ENCODE measurements at places on chromosomes 6 and 20.

DNA sequence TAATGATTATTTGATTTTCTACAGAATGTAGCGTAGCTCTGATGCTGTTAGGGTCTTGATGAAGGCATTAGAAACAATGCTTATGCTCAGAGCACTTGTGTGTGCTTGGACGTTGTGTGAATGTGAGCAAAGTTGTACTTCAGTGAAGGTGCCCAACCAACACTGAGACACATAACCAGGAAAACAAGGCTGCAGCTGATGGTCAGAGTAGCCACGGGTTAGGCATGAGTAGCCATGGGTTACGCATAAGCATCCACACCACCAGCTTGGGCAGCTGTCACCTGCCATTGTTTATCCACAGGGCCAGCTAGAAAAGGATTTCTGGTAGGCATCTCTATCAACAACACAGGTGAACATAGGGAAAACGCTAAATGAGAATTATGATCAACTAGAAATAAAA is 326.6 kb downstream of the NRN1 start:
- no peak for DNase-seq

DNA sequence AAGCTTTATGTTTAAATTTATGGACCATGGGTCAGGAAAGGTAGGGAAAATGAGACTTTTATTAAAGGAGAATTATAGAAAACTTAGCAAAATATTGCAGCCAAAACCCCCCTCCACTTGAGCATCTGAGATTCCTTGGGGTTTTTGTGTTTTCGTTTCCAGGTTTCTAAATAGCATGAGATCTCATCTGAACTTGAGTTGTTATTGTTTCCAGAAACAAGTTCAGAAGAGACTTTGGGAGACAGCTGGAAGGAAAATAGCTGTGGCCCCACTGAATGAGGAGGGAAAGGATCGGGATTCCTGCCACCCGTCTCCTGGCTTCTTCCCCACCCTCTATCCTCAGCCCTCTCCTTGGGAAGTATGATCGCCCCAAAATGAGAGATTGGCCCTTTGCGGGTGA is 75.5 kb downstream of the TBC1D7 start:
- no peak for DNase-seq

- no peak for DNase-seq
Observed at GRCh38 chr6:90107771-90108282, 188.8 kb downstream of the BACH2 start.

DNA sequence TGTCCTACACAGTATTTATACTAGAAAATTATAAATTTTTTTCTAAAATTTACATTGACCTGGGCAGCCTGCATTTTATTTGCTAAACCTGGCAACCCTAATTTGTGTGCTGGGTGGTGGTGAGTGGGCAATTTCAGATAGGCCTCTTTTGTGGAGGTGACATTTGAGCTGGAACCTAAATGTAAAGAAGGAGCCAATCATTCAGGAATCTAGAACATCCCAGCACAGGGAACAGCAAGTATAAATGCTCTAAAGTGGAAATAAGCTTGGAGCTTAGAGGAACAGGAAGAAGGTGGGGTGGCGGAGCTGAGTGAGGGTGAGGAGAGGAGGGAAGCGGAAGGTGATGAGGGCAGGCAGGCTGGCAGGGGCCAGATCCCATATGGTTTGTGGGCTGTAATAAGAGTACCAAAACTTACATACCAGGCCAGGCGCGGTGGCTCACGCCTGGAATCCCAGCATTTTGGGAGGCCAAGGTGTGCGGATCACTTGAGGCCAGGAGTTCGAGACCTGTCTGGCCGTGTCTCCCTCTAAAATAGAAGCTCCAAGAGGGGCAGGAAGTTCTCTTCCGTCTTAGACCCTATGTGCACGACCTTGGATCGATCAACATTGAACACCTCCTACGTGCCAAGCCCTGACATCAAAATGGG is 549 bp upstream of the CSE1L start:
- no peak for DNase-seq

GRCh38 chr20:36394340-36394965 is 88.3 kb downstream of the DLGAP4 start:
- DNase-seq: no peak

GRCh38 chr6:28436404-28436803 is 6.9 kb downstream of the ZSCAN23 start:
- no peak for DNase-seq

DNA sequence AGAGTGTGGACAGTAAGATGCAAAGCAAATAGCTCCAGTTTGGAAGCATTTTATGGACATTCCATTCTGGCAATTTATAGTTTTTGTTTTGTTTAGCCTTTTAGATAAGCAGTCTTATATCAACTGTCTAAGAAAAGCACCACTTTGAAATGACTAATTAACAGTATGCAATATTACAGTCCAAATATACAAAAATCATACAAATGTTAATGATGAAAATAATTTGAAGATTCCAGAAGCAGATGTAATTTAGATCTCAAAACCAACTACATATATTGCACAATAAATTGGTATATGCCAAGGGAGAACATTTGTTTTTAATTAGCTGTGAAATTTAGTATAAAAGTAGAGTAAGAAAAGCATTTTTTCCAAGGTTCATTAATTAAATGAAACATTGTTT is 158.8 kb downstream of the KIF6 start:
- DNase-seq: no peak

- no peak for DNase-seq
Observed at GRCh38 chr6:168225471-168225911, 94.1 kb downstream of the DACT2 start.

GRCh38 chr6:96304997-96305396 is 216.6 kb upstream of the UFL1 start:
- DNase-seq: no peak

GRCh38 chr20:8642247-8642646 is 426.6 kb upstream of the PLCB4 start:
- DNase-seq: no peak

- no peak for DNase-seq
Observed at GRCh38 chr6:6683969-6684833, 95.7 kb downstream of the LY86 start.

DNA sequence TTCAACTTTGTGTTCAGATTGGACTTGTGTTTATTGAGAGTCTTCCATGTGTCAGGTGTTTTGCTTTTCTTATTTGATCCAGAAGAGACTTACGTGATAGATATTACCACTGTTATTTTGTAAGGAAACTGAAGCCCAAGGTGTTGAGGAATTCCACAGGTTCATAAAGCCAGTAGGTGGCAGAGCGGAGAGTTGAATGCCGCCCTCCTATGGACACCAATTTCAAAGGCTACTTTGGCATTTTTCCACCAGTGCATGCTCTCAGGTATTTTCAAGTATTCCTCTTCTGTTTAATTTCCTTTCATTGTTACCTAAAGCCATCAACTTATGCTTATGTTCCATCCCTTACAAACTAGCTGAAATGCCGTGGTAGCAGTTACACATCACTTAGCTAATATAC is 14.0 kb upstream of the COL10A1 start:
- DNase-seq: no peak

DNA sequence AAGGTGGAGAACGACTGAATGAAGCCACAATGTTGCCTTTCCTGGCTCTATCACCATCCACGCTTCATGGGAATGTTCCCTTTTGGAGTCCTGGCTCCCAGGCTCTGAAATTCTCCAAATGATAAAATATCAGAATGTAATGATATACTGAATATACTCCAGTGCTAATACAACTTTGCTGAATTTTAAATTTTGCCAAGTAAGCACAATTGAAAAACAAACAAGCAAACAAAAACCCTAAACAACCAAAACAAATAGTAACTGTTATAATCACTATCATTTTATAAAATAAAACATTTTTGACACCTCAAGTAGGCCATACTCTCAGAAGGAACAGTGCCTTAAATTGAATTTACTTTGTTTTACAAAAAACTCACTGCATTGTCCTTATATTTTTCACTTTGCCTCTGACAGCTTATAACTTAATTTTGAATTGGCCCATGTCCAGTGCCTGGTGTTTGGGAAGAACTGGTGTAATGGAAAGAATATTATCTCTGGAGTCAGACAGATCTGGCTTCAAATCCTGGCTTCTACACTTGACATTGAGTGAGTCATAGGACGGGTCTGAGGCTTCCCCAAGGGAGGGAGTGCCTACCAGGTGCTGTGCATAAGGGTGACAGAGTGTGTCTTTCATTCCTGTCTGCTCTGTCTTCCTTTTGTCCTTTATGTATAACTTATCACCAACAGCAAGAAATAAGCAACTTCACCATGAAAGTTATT is 698.3 kb downstream of the EPM2A start:
- no peak for DNase-seq

GRCh38 chr6:2344319-2344905 is 99.0 kb upstream of the GMDS start:
- no peak for DNase-seq

DNA sequence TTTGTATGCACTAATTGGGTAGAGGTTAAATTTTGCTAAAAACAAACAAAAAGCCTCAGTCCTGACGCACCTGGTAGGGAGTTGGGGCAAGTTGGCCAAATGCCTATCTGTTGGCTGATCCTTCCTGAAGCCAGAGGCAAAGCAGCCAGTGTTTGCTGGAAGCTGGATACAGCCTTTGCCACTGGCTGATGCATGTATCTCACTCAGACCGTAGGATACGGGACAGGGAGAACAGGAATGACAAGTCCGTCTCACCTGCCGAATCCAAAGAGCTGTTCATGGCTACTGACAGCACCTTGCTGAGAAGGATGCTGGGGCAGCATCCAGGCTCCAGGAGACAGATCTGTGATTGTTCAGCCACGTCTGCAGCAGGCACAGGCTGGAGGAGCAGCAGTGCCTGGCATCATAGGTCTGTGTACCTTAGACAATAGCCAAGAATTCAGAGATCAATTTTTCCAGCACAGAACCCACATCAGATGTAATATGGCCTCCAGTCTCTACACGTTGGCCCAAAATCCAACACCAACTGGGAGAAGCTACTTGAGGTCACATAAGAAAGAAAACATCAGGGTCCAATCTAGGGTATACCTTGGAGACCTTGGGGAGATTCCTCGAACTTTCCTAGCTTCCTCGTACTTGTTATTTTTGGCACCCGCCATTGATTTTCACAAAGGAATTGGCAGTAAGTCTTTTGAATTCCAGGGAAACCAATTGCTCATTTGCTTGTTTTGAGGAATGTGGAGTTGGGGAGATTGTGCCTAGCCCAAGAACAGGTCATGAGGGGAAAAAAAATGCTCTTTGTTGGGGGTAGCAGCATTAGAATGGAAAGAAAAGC is 108.5 kb upstream of the ARMC2 start:
- DNase-seq: no peak

DNA sequence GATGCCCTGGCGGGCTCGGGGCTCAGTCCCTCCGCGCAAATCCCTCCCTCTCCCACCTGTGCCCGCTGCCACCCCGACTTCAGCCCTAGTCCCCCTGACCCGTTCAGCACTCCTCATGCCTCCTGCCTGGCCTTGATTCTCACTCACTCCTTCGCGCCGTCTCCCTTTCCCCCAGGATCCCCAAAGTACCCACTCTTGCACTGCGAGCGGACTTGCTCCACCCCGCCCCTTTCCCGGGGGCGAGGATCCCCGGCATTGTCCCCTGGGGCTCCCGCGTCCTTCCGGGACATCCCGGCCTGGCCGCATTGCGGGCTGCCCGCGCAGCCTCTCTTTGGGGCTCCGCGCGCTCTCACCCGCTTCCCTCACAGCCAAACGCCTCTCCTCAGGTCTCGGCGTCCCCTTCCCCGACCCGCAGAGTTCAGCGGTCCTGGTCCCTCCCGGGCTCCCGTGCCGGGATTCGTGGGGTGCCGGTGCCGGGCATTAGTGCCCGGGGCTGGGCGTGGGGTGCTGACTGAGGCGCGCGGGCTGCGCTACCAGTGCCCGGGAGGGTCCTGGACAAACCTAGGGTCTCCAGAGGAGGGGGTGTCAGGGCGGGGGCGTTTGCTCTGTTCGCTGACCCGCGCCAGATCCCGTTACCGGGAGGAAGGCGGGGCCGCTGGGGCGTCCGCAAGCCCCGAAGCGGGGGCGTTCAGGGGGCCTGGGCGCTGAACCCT is 45.5 kb upstream of the SUPT3H start:
- peak; percentile 70 for DNase-seq

DNA sequence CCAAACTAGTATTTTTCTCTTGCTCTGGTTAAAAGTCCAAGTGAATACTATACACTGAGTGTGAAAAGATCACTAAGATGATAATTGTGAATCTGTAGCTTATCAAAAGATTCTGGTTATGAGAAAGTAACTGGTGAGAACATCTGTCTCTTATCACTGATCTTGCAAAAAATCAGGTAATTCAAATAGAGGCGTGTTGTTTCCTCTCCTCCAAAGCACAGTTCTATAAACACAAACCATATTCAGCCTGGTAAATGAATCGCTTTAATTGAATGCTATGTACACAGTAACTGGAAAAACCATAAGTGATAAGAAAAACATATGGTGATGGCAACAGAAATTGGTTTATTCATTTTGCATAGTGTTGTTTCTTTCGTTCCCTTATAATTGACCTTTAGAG is 161.0 kb downstream of the RALGAPA2 start:
- DNase-seq: no peak

DNA sequence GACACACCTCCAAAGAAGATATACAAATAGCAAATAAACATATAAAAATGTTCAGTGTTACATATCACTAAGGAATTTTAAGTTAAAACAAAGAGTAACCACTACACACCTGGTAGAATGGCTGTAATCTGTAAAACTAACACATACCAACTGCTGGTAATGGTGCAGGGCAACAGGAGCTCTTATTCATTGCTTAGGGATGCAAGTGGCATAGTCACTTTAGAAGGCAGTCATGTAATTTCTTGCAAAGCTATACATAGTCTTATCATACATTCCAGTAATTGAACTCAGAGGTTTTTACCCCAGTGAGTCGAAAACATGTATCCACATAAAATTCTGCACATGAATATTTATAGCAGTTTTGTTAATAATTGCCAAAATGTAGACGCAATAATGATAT is 906.8 kb upstream of the CITED2 start:
- DNase-seq: no peak

DNA sequence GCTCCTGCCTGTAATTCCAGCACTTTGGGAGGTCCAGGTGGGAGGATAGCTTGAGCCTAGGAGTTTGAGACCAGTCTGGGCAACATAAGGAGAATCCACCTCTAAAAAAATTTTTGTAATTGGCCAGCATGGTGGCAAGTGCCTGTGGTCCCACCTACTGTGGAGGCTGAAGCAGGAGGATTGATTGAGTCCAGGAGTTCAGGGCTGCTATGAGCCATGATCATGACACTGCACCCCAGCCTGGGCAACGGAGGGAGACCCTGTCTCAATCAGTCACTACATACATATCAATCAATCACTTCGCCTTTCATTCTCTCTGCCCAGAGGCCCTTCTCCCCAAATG is 1.1 kb upstream of the STK38 start:
- DNase-seq: no peak

DNA sequence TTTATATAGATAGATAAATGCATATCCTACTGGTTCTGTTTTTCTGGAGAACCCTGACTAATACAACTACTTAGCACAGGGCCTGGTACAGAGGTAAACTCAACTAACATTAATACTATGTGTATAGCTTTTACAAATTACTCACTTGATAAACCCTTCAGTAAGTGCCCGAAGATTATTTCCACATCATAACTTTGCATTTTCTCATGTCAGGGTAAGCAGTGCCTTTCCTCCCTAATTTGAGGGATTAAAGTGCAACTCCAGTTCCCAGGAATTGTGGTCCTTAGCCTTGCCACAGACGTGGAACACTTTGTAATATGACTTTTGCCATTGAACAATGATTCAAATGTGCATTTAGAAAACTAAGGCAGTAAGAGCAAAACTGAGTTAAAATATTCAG is 147.5 kb upstream of the SMLR1 start:
- DNase-seq: no peak

All from ecto neural progenitor cell (in vitro differentiated cells).